ENCODE measurements at places on chromosomes 11 and 22.
A peak's percentile ranks its signal among the peaks of the same experiment; 100 is the strongest.

GRCh38 chr11:69539416-69540117 is 58.1 kb downstream of the LINC01488 start:
- no peak for DNase-seq

DNA sequence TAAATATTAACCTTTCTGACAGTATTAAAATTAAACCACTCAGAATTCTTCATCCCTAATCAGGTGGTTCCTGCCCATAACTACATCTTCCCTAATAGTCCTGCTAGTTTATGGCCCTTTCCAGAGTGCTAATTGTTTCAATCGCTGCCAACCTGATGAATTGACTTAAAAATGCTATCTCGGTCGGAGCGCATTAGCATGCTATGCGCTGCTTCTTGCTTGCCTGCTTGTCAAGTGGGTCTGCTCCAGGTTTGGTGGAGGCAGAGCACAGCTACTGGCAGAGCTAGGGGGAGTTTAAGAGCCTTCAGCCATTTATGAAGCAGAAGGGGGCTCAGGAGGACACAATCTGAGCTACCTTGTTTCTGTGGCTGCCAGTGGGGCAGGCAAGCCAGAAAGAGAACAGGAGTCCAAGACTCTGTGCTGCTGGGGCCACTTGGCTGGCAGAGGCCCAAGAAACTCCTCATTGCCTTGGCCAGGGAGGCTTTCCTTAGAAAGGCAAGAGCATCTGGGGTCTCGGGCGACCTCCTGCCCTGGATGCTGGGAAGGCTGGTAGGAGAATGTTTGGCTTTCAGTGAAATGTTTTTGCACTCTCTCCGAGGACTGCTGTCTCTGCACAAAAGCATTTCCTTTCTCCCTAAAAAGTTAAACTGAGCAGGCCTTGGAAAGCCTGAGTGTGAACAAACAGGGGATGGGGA is 62.1 kb upstream of the PHOX2A start:
- DNase-seq: no peak

GRCh38 chr11:78231962-78232501 is 43.3 kb downstream of the USP35 start:
- no peak for DNase-seq

GRCh38 chr11:86058360-86058759 is 10.5 kb downstream of the PICALM start:
- no peak for DNase-seq

DNA sequence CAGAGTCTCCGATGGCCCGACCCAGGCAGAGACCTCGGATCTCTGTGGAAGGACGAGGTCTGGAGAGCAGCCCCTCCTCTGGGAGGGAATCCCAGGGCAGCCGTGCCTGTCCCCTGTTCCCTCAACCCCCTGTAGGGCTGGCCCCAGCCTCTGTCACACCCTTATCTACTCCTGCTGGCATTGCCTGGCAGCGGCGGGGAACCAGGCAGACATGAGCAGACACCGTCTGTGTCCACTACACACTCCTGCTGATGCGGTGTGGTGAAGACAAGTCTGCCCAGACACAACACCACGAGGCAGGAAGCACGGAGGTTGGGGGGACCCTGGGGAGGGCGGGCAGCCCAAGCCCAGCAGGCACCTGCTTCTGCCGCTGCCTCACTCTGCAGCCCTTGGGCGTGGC is 52.5 kb upstream of the A4GALT start:
- no peak for DNase-seq

GRCh38 chr11:83115551-83115950 is 41.4 kb upstream of the PCF11 start:
- DNase-seq: no peak

GRCh38 chr11:34379079-34379478 is 21.3 kb upstream of the ABTB2 start:
- DNase-seq: no peak

GRCh38 chr11:119764108-119764868 is 35.3 kb upstream of the NECTIN1 start:
- DNase-seq: no peak

GRCh38 chr11:106840947-106841346 is 177.3 kb downstream of the GUCY1A2 start:
- no peak for DNase-seq

DNA sequence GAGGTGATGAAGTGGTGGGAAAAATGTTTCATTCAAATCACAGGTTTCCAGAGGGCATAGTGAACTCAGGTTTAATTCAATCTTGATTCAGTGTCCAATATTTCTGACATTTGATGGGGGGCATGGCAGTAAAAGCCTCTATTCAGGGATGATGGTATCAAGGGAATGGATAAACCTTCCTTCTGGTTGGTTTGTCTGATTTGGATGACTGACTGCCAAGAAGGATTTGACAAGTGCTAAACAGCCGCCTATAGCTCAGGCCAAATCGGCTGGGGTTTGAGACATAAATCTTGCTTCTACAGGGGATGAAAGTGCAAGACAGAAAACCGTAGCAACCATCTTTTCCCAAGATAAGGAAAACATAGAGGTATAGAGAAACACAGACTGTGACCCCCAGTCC is 121.8 kb upstream of the C11orf87 start:
- no peak for DNase-seq

DNA sequence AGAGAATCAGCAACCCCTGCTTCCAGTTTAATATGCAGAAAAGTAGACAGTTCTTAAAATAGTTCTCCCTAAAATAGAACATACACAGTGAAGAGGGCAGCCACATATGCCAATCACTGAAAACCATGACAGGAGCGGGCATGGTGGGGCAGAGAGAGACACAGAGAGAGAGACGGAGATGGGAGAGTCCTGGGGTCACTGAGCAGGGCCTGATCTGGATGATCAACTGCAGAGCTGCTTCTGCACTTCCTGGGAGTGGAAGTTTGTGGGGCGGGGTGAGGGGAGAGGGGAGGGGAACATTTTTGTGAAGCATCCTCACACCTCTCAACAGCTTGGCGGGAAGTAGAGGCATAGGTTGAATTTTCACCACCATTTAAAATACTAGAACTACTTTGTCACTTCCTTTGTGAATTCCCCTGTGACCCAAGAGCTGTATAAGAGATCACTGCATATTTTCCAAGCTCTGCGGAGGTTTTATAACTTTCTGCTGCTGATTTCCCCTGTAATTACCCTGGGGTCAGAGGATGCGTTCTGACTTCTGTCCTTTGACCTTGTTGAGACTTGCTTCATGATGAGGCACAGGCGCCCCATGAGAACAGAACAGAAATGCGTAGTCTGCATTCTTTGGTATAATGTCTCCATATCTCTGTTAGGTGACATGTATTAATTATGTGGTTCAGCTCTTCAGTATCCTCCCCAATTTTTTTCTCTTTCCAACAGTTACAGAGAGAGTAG is 419.4 kb downstream of the BRD1 start:
- DNase-seq: no peak

- peak; percentile 42 for DNase-seq
Measured at GRCh38 chr11:28476049-28476448, 367.9 kb downstream of the METTL15 start.

GRCh38 chr22:31106001-31106571 is 1.3 kb downstream of the SELENOM start:
- DNase-seq: no peak

DNA sequence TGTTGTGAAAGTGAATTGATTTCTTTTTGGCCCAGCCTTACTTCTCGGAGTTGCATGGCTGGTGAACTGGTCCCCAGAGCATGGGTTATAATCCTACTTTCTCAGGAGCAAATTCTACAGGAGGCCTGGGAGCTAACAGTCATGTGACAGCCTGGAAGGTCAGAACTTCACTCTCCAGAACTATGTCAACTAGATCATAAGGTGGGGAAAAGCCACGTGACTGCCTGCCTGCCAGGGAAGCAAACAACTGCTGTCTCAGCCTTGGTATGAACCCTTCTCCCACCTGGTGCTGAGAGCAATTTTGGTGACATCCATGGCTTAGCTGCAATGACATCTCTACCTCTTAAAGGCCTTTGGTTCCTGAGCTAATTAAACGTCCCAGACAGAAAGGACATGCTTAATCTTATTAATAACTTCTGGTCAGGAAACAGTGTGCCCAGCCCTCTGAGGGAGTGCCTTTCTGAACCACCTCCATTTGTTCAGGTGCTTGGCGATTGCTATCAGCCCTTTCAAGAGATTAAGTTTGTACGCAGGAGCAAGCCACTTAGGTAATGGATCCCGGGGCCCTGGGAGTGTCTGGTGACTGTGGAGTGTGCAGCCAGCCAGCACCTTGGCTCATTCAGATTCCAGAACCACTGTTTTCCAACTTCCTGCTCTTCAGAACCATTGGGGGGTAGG is 1.4 kb upstream of the CREB3L1 start:
- no peak for DNase-seq

DNA sequence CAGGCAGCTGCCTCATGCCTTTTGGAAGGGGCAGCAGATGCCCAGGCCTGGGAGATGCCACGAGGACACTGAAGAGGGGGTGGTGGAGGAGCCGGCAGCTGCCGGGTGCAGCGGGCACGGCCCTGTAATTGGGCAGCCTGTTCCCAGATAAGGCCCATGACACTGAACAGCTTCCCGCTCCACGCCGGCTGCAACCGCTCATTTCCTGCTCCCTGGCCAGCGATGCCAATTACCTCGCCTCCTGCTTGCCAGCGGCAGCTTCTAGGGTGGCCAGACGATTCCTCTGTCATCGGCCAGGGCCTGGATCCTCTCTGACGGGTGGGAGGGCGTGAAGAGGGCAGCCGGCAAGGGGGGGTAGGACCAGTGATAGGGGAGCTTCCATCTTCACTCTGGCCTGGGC is 22.8 kb downstream of the FLRT1 start:
- peak; percentile 52 for DNase-seq

DNA sequence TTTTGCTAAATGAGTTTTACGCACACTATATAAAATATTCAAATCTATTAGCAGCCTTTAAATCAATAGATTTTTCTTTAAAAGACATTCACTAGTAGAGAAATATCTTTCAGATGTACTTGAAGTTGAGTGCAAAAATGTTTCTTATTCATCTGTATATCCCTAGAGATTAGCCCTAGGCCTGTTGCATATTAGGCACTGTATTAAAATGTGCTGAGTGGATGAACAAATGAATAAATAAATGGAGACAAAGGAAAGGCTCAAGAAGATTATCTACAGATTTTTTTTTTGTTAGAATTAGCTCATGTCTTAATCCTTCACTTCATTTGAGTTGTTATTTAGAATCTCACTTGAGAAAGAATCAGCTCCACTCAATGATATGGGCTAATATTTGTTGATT is 12.0 kb upstream of the MMP13 start:
- DNase-seq: no peak

DNA sequence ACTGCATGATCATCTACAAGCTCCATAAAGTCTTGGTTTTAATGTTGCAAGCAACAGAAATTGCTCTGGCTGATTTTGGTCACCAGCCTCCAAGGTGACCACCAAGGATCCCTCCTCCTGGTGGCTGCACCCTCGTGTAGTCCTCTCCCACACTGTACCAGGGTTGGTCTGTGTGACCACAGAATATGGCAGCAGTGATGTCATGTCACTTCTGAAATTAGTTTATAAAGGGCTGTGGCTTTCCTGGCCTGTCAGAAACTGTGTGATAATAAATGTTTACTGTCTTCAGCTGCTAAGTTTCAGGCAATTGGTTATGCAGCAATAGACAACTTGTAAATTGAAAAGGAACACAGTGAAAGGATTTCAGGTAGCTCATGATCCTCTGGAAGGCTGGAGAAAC is 5.3 kb upstream of the PRDM11 start:
- no peak for DNase-seq

DNA sequence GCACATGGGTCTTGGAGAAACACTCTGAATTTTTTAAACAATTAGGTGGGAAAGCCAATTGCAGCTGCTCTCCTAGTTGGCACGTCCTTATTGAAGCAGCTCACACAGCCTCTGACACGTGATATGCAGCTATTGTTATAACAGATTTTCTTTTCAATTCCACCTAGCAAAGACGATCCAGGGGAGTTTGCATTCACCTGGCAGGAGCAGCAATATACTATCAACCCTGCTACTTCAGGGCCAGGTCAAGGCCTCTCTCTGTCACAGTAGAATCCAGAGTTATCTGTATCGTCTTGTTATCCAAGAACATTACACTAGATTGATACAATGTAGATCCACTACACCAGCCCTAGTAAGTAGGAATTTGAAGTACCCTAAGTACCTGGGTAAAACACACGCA is 8.3 kb downstream of the KRTAP5-11 start:
- no peak for DNase-seq

DNA sequence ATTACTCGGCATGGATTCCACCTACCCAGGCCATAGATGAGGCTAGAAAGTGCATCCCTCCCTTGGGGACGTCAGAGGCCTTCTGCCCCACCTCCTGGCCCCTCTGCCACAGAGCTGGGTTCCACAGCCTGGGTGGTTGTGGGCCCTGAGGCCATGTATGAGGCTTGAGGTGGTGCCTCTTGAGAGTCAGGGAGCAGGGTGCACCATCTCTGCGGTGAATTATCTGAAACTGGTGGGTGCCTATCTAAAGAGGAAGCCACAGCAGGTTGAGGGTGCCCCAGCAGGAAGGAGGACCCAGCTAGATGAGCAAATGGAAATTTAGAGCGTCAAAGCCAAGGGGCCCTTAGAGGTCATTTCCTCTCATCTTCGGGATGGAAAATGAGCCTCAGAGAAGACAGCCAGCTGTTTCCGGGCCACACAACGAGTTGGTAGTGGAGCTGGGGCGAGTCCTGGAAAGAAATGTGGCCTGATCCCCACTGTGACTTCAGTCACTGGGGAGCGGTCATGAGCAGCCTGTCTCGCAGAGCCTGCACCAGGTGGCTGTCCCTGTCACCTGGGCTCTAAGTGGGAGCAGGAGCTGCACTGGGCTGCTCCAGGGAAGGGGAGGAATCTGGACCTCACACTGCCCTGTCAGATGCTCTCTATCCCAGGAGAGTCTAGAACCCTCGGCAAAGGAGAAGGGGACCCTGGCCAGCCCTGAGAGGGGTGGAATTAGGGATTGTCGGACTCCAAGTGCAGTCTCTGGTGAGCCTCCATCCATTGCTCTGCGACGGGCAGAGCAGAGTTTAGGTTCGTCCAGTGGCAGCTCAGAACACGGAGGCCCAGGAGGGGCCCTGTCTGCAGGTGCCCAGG is 7.3 kb downstream of the ADORA2A start:
- no peak for DNase-seq
